Central memory CD4-positive, alpha-beta T cell (primary cell): ENCODE measurements at places on chromosomes 5 and 9.

GRCh38 chr5:176700239-176700847, 53.1 kb downstream of the TSPAN17 start:
- no peak for DNase-seq

DNA sequence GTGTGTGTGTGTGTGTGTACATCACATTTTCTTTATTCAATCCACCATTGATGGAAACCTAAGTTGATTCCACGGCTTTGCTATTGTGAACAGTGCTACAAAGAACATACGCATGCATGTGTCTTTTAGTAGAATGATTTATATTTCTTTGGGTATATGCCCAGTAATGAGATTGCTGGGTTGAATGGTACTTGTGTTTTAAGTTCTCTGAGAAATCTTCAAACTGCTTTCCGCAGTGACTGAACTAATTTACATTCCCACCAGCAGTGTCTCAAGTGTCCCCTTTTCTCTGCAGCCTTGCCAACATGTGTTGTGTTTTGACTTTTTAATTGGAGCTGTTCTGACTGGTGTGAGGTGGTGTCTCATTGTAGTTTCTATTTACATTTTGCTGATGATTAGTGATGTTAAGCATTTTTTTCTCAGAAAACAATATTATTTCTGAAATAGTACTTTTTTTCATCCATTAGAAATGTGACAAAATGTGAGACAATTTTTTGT, 769.7 kb downstream of the TAF11L14 start:
- DNase-seq: no peak

DNA sequence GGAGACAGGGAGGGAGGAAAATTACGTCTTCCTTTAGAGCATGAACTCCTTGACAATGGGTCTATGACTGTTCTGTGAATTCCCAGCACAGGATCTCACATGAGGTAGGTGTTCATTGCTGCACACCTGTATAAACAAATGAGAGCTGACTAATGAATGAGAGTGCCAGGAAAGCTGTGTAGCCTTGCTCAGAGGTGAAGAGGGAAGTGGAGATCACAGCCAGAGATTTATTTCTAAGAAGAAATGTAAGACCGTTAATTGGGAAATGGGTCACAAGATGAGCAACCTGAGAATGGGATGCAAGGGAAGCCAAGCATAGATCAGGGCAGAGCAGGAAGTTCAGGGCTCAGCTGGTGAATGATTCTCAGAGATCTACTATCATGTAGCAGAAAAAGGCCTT, 295.1 kb downstream of the CDK5RAP2 start:
- no peak for DNase-seq

GRCh38 chr5:80958616-80959015, 1.5 kb upstream of the RASGRF2 start:
- DNase-seq: no peak

- no peak for DNase-seq
These were observed 717.8 kb downstream of the CDH18 start for GRCh38 chr5:19270153-19270552.

DNA sequence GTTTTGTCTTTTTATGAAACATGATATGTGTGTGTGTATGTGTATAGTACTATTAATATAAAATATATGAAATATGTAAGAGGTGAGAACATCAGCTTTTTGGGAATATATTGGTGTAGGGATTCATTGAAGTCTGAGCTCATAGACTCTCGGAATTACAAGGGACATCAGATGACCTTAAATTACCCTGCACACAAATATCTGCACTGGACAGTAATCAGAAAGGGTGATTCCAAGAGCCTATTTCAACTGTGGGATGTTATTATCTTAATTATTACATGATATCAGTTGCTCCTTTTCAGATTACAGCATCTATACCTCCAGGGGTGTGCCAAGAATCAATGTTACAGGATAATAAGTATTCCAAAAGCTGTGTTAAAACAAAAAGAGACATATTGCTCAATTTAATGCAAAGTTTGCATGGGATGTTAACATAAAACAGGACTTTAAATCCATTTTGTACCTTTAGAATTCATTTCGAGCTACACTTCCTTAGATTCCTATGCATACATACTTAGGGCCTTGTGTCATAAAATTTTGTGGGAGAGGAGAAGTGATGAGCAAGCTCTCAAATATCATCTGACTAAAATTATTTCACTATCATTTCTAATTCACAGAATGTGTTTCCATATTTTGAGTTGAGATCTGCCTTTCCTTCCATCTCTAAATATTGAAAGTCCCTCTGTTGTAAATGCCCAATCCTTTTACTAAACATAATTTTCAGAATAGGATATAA, 365.2 kb downstream of the BRINP1 start:
- no peak for DNase-seq

DNA sequence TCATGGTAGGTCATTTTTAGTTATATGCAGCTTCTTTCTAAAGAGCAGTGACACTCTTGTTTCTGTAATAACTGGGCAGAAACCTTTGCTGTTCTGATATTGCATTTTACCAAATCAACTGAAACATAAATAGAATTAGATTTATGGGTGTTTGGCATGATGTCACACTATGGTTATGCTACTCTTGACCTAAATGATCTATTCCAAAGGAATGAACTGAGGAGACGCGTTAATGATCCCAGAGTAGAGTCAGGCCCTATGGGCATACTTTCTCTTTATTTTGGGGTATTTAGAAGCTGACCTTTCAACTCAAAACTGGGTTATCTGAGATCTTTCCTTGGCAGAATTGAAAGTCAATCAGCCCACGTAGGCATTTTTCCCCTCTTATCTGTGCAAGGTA, 146.8 kb upstream of the ADAMTSL1 start:
- DNase-seq: no peak

- DNase-seq: no peak
These were observed 77.3 kb downstream of the SLC25A46 start for GRCh38 chr5:110815916-110816605.

GRCh38 chr9:33818167-33818846, 1.3 kb downstream of the UBE2R2 start:
- peak; percentile 3 for DNase-seq

GRCh38 chr5:56476487-56476856, 243.3 kb upstream of the ANKRD55 start:
- no peak for DNase-seq

DNA sequence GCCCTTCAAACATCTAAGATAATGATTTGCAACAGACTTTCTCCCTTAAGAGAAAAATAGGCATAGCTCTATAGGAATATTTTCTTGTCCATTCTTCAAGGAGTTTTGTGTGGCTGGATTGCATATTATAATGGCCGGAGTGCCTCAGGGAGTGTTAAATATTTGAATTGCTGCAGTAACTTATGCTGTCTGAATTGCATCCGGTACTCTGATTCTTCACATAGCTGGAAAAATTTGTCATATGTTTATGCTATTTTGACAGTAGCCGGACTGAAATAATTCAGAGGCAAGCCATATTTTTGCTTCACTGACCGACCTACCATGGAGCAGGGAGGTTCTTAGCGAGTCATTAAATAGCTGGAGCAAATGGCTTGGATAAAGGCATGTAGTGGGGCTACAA, 621.0 kb downstream of the ACTL7B start:
- DNase-seq: no peak

DNA sequence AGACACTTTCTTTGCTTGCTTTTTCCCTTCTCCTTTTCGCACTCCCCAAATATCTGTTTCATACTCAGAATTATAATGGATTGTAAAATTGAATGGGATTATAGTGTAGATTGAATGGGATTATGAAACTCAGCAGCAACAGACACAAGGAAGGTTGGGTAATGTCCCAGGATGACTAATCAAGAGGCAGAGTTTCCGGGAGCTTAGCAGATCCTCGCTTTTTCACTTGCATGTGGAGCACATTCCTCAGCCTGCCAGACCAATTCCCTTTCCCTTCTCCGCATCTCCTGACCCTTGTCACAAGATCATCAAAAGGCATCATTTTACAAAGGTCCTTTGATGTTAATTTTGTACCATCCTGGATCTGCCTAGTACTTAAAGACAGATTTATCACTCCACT, 55.1 kb upstream of the SLC1A1 start:
- DNase-seq: no peak

- no peak for DNase-seq
These were observed 40.0 kb downstream of the PSD2 start for GRCh38 chr5:139835656-139836055.

DNA sequence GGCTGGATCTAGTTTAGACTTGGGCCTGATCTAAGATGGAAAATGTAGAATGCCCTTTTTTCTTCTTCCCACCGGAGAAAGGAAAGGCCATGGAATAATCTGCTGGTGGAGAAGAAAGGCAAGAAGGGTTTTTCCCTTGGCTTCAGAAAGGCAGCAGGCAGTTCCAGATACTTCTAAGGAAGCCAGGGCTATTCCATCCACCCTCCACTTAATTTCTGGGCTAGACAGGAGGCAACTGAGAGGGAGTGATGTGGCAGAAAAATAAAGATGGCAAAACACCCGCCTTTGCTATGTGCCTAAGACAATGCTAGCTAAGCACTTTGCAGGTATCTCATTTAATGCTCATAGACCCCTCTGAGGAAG, 9.9 kb downstream of the MYOZ3 start:
- DNase-seq: no peak

DNA sequence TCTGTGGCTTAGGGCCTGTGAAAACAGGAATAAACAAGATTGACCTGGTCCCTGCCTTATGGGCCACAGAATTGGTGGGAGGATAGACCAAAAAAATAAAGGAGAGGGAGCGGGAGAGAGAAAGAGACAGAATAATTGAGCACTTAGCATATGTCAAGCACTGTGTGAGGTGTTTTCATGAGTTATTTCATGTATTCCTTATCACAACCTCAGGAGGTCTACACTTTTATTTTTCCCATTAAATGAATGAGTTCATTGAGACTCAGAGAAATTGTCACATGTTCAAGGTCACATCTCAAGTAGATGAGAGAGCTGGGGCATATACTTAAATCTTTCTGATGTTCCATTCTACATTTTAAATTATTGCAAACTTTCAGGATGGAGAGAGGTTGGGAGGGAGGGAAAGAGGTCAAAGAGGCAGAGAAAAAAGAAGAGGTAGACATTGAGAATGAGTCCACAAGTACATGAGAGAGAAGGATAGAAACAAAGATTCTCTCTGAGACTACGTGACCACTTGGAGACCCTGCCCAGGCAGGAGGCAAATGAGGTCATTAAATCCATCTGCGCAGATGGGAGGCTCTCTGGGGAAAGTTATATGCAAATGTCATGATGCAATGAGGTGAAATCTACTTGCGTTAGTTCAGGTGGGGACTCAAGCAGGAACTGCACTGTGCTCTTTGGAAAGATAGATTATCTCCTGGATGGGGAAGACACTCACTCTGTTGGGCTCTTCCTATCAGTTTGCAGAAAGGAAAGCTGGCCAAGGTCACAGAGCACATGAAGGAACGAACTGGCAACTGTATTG, 241.5 kb downstream of the PAPPA start:
- DNase-seq: no peak

GRCh38 chr9:123514766-123515165, 158.8 kb downstream of the CRB2 start:
- no peak for DNase-seq

GRCh38 chr9:38103340-38103739, 34.3 kb upstream of the SHB start:
- DNase-seq: no peak
